Chondrocyte (in vitro differentiated cells): ENCODE measurements at places on chromosomes 11 and 22. TPM values are rescaled to one million over a fixed set of nuclear protein-coding genes. Genes with fewer than 3 reads are reported as not detected.

Gene MTNR1B
- total RNA-seq = not detected in 3 replicates

Gene GUCD1
- total RNA-seq = 77.3 to 84.7 TPM (median 77.9 TPM) in 3 replicates

Gene TMPRSS13
- total RNA-seq = not detected in 3 replicates

Gene PNPLA5
- not detected in 3 replicates for total RNA-seq

Gene FHIP1B
- total RNA-seq = 19.8 to 23.1 TPM (median 22.8 TPM) in 3 replicates

Gene ACR
- 0.45 to 0.74 TPM (median 0.63 TPM) in 3 replicates for total RNA-seq

Gene CCDC73
- not detected in 3 replicates for total RNA-seq

Gene AP1B1
- total RNA-seq = 42.0 to 55.6 TPM (median 45.7 TPM) in 3 replicates

Gene SESN3
- total RNA-seq = 104 to 238 TPM (median 104 TPM) in 3 replicates

Gene CHEK1
- 18.3 to 28.4 TPM (median 23.5 TPM) in 3 replicates for total RNA-seq

Gene FGF19
- not detected in 3 replicates for total RNA-seq

Gene KRTAP5-1
- total RNA-seq = not detected in 3 replicates

Gene ZNRF3
- 6.7 to 7.7 TPM (median 6.7 TPM) in 3 replicates for total RNA-seq

Gene C11orf42
- total RNA-seq = not detected in 3 replicates

Gene APOL1
- total RNA-seq = 16.7 to 38.4 TPM (median 16.9 TPM) in 3 replicates

Gene CFAP68
- 10.2 to 12.7 TPM (median 11.3 TPM) in 3 replicates for total RNA-seq

Gene KCNK4
- total RNA-seq = 0.22 to 0.39 TPM in 2 of 3 replicates, not detected in the other

Gene MPZL3
- total RNA-seq = 1.1 to 1.7 TPM (median 1.6 TPM) in 3 replicates

Gene HBD
- not detected in 3 replicates for total RNA-seq

Gene CRYBB1
- not detected in 3 replicates for total RNA-seq

Gene LARGE1
- total RNA-seq = 21.3 to 24.8 TPM (median 22.6 TPM) in 3 replicates

Gene HTR3B
- not detected in 3 replicates for total RNA-seq

Gene RIC3
- 0.12 to 0.41 TPM in 2 of 3 replicates, not detected in the other for total RNA-seq

Gene TP53I11
- total RNA-seq = 50.1 to 97.5 TPM (median 96.9 TPM) in 3 replicates

Gene LRRC56
- total RNA-seq = 2.6 to 2.9 TPM (median 2.7 TPM) in 3 replicates

Gene PGA5
- not detected in 3 replicates for total RNA-seq

Gene TMEM86A
- 3.1 to 3.6 TPM (median 3.5 TPM) in 3 replicates for total RNA-seq

Gene UPK3A
- total RNA-seq = not detected in 3 replicates

Gene SLC37A2
- 0.37 to 1.2 TPM in 2 of 3 replicates, not detected in the other for total RNA-seq

Gene CSRP3
- total RNA-seq = not detected in 3 replicates
